ENCODE measurements at places on chromosomes 6 and 20.

DNA sequence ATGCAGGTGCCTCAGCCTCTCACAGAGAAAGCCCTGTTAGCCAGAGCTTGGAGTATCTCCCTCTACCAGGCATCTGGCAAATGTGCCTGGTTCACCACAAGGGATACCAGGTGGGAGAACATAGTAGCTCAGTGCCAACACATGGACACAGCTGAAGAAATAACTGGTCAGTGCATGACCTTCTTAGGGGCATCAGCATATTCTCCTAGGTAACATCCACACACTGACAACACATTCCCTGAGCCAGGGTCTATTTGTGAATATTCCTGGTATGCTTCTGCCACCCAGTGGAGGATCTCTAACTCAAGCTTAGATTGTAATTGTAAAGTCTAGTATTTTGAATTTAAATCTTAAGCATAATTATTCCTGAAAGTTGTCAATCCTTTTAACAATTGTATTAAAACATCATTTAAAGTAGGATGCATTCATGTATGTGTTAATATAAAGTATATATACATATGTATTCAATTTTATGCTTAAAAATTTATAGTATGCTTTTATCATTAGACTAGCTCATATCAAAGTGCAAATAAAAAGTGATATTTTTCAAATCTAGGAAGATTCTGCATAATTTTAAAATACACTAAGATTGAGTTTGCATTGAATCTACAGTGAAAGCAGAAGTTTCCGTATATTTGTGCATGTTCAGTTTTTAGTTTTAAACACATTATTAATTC is 45.3 kb upstream of the COL21A1 start:
- DNase-seq: peak; percentile 4

DNA sequence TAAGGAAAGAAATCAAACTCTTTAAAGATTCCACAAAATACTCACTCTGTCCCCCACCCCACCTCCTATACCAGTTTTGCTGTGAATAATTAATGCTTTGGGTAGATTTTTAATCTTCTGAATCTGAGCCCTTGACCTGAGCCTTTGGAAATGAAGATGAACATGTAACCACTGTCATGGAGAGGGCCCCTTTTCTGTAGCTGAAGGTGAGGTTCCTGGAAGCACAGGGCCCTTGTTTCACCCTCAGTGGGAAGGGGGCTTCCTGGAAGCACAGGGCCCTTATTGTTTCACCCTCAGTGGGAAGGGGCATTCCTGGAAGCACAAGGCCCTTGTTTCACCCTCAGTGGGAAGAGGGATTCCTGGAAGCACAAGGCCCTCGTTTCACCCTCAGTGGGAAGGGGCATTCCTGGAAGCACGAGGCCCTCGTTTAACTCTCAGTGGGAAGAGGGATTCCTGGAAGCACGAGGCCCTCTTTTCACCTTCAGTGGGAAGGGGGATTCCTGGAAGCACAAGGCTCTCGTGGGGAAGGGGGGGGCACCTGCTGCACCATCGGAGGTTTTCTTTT is 75.7 kb downstream of the DACT2 start:
- DNase-seq: no peak

DNA sequence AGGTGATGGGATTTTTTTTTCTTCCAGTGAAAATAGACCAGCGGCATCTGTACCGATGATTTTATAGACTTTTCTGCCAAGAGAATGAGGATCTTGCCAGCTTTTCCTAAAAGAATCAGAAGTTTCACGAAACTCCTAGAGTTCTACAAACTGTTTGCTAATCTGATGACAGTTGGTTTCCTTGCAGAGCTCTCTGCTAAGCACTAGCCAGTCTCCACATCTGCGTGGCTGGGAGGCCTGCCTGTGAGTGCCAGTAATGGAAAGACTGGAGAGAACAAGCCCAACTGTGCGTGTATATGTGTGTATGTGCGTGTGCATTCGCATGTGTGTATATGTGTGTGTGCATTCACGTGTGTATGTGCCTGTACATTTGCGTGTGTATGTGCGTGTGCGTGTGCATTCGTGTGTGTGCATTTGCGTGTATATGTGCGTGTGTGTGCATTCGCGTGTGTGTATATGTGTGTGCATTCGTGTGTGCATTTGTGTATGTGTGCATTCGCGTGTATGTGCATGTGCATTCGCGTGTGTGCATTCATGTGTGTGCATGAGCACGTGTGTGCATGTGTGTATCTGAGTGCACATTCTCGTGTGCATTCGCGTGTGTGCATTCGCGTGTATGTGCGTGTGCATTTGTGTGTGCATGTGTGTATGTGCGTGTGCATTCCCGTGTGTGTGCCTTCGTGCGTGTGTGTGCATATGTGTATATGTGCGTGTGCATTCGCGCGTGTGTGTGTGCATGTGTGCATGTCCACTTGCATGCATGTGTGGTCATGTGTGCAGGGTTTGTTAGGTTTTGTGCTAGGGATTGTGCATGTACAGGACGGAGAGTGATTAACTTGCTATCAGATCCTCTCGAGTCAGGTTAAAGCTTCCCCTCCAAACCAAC is 379.4 kb downstream of the TAF4 start:
- DNase-seq: no peak

DNA sequence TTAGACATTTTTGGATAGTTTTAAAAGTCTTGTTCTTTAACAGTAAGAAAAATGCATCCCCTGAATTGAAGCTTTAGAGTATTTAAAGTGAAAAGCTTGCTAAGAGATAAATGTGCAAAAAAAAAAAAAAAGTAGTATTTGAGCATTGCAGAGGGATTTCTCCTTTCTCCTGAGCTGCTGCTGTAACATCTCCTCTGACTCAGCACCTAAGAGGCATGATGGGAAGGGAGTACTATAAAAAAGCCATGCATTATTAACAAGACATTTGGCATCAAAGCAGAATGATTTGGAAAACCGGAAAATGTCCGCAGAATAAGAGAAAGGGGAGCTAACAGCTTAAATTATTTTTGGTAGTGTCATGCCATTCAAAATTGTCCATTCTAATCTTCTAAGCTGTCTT is 27.9 kb downstream of the B4GALT5 start:
- DNase-seq: no peak

- DNase-seq: no peak
These were observed 38.0 kb downstream of the XRN2 start for GRCh38 chr20:21340991-21341697.

- DNase-seq: no peak
These were observed 152.4 kb upstream of the PTPN1 start for GRCh38 chr20:50357783-50358161.

DNA sequence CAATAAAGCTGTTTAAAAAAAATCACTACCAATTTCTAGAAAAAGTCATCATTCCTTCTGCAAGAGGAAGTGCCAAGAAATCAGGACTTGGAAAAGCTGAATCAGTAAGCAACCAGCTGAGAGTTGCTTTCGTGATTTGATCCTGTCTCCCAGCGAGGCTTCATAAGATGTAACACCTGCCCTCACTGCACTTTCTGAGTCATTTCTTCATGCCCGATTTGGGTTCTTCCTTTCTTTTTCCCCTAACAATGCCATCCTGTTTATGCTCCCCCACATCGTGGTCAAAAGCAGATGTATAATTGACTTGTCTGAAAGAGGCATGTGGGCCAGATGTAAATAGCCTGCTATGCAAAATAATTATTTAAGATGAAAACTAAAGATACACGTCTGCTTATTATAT is 52.1 kb downstream of the RIPOR2 start:
- no peak for DNase-seq

- no peak for DNase-seq
These were observed 1.1 kb upstream of the TCF15 start for GRCh38 chr20:611047-611842.

GRCh38 chr6:90442366-90442765 is 144.5 kb downstream of the MAP3K7 start:
- DNase-seq: no peak

GRCh38 chr6:159807150-159807858 is 7.2 kb downstream of the PNLDC1 start:
- DNase-seq: no peak

- no peak for DNase-seq
These were observed 1.7 kb downstream of the LOC128125822 start for GRCh38 chr6:63573899-63574553.

GRCh38 chr6:34916348-34916967 is 27.4 kb downstream of the ANKS1A start:
- no peak for DNase-seq

DNA sequence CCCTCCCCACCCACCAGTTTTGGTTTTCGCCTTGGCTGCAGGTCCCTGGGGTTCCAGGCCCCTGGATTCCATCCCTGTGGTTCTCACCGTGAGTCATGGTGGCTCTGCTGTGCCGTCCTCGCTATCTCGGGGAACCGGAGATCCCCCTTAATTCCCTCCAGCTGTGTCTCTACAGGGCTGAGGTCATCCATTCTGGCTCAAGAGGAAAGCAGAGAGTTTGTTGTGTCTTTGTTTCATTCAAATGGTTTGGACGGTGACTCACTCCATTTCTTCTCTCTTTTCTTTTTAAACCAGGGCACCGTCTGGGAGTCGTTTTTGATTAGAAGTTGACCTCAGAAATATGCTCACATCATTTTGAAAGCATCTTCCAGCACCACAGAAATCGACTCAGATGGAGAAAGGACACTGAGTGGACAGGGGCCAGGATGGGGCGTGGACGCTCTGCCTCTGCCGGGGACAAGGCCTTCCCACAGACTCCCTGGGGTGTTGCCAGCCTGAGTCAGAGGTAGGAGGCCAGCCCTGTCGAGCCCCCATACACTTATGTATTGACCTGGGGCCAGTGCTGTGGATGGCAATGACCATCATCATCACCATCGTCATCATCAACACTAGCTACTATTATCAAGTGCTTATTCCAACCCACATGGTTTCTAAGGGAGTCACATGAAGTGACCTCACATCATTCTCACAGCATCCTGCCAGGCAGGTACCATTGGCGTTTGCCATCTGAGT is 176.2 kb downstream of the NFATC2 start:
- no peak for DNase-seq

GRCh38 chr20:51643390-51643789 is 100.9 kb upstream of the NFATC2 start:
- DNase-seq: no peak

- DNase-seq: no peak
These were observed 906 bp upstream of the COL12A1 start for GRCh38 chr6:75206576-75207342.

DNA sequence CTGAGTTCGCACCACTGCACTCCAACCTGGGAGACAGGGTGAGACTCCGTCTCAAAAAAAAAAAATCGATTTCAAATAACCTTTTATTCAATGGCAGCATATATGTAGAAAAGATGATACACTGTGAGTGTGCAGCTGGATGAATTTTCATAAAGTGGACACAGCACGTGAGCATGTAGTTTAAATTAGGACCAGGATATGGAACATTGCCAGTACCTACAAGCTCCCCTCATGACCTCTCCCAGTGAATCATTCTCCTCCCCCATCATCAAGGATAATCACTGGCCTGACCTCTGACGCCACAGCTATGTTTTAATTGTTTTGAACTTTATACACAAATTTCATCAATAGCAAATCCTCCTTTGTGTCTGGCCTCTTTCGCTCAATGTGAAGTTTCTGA is 53.8 kb upstream of the HDAC2 start:
- DNase-seq: no peak

DNA sequence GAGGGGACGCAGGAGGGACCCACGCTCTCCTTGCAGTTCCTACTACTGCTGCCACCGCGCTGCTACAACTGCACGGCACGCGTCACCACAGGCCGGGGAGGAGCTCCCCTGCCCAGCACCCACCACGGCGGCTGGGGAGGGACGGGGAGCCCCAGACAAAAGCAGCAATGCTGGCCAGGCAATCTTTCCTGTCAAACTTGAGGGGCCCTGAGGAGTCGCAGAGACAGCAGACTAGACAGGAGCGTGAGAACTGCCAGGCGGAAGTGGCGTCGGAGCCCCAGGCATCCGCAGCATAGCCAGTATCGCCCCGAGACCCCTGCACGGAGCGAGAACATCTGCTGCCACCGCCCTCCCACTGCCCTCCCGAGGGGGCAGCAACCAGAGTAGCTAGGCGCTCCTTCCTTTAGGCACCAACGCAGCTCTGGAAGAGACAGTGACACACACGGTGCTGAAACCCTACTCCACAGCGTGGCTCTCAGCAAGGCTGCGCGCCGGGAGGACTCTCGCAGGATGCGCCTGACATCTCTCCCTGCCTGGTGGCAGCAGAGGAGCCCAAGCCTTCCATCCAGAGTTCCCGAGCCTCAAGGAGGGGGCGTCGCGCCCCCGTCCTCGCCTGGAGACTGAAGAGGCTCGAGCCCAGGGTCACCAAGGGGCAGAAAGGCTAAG is 2.2 kb downstream of the TAF4 start:
- DNase-seq: no peak

DNA sequence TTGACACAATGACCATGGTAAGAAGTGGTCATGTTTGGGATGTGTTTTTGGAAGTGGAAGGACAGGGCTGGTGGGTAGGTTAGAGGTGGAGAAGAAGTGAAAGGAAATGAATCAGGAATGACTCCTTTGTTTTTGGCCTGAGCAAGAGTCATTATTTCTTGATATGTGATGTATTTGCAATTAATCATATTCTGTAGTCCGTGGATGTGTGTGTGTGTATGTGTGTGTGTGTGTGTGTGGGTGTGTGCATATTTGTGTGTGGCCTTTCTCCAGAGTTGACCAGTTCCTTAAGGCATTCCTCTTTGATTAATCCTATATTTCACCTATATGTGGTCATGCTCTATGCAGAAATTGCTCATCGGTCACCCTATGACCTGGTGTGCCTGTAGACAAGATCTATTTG is 130.7 kb downstream of the UTRN start:
- DNase-seq: no peak

DNA sequence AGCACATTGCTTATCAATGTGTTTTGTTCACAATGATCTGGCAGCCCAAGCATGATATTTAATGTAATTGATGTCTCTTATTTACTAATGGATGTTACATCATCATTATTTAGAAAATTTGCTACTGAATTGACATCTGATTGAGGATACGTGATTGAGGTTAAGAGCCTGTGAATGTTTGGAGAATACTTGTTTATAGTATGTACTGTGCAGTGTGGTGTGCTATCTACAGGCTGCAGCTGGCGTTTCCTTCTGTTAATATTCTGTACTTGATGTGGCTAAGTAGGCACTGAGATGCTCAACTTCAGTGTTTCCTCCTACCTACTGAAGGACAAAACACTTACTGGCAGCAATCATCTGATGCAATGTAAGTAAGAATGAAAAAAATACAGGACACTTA is 709.6 kb upstream of the FLRT3 start:
- no peak for DNase-seq

DNA sequence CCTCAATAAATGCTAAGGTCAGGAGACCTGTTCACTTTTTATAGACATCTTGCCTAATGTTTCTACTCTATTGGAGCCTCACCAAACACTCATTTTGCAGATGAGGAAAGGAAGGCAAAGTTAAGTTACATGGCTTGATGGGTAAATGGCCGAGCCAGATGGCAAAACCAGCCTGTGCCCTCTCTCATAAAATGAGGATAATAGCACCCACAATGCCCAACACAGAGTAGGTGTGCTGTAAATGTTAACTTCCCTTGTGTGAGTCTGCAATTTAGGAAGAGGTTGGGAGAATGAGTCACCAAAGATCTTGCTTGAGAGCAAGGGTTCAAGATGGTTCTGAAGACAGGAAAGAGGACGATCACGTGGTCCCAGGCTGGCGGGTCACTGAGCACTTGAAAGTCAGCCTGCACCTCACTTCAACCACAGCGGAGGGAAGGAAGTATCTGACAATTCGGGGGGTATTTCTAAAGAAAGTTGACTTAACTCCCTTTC is 3.3 kb downstream of the KCNK5 start:
- no peak for DNase-seq
